ENCODE measurements at places on chromosomes 13 and 19.
A peak's percentile ranks its signal among the peaks of the same experiment; 100 is the strongest.

- DNase-seq = no peak
Measured at GRCh38 chr13:25762795-25763377, 288.9 kb downstream of the SHISA2 start.

- DNase-seq = no peak
Measured at GRCh38 chr19:35458731-35459391, 10.8 kb downstream of the FFAR2 start.

GRCh38 chr19:5935473-5936291, 21.6 kb downstream of the CAPS start:
- DNase-seq = no peak

DNA sequence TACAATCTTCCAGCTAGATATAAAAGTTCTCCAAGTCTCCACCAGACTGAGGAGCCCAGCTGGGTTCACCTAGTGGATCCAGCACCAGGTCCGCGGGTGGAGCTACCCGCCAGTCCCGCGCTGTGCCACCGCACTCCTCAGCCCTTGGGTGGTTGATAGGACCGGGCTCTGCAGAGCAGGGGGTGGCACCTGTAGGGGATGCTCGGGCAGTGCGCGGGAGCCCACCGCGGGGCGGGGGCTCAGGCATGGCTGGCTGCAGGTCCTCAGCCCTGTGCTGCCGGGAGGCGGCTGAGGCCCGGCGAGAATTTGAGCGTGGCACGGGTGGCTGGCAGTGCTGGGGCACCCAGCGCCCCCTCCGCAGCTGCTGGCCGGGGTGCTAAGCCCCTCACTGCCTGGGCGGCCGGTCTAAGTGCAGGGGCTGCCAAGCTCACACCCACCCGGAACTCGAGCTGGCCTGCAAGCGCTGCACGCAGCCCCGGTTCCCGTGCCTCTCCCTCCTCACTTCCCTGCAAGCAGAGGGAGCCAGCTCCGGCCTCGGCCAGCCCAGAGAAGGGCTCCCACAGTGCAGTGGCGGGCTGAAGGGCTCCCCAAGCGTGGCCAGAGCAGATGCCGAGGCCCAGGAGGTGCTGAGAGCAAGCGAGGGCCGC, 542.8 kb upstream of the PCDH9 start:
- DNase-seq = no peak

DNA sequence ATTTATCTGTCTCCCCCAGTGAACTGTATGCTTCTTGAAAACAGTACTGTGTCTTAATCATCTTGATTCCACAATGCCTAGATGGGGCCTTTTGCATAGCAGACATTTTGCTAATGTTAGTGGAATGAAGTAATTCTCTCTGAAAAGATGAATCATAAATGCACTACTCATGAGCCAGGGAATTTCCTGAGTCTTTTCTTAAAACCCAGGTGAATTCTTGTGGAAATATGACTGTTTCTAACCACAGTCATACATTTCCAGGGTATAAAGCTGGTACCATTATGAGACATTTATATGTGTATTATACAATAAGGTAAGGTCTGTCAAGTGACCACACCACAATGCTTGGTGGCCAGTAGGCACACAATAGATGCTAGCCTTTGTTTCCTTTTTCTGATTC, 5.5 kb upstream of the KCTD4 start:
- peak; percentile 78 for DNase-seq

GRCh38 chr19:3129112-3129511, 6.7 kb upstream of the GNA15 start:
- DNase-seq = no peak

DNA sequence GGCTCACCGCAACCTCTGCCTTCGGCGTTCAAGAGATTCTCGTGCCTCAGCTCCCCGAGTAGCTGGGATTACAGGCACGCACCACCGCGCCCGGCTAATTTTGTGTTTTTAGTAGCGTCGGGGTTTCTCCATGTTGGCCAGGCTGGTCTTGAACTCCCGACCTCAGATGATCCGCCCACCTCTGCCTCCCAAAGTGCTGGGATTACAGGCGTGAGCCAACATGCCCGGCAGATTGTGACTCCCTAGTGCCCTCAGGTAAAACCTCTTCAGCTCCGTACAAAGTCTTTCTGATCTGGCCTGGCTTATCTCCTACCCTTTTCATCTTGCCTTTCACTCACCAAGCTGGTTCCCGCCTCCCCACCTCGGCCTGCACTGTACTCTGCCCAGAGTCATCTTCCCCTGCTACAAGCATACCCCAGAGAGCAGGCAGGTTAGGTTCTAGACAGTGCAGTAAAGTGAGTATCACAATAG, 15.0 kb downstream of the BICRA start:
- no peak for DNase-seq
